ENCODE measurements at places on chromosomes 16 and 17. TPM values are rescaled to one million over a fixed set of nuclear protein-coding genes. Genes with fewer than 3 reads are reported as not detected.

Gene PRAC2
- not detected for total RNA-seq

Gene TBX6
- total RNA-seq = 0.12 TPM

Gene SEZ6L2
- total RNA-seq = 2.3 TPM

Gene MFAP4
- 11.0 TPM for total RNA-seq

Gene MAPT
- total RNA-seq = 0.15 TPM

Gene ZNF764
- 0.70 TPM for total RNA-seq

Gene HAS3
- total RNA-seq = 1.3 TPM

Gene NRN1L
- not detected for total RNA-seq

Gene MT3
- total RNA-seq = 0.70 TPM

Gene MT1A
- total RNA-seq = not detected

Gene SMIM5
- not detected for total RNA-seq

Gene SLFN5
- total RNA-seq = 56.1 TPM

Gene TNK1
- 0.08 TPM for total RNA-seq

Gene UNC45B
- total RNA-seq = not detected

Gene PPM1E
- total RNA-seq = not detected

Gene ABCA8
- 85.5 TPM for total RNA-seq

Gene CCL8
- total RNA-seq = 1.2 TPM

Gene TP53TG3B
- 0.08 TPM for total RNA-seq

Gene SGF29
- total RNA-seq = 7.8 TPM

Gene SLFN14
- total RNA-seq = not detected

Gene ABCA9
- total RNA-seq = 14.1 TPM

Gene ASGR2
- total RNA-seq = not detected

Gene SLFN13
- 1.7 TPM for total RNA-seq

Gene PARD6A
- total RNA-seq = 0.60 TPM

Gene KCNG4
- not detected for total RNA-seq

Gene ERN2
- 0.35 TPM for total RNA-seq

Gene DHRS7C
- total RNA-seq = not detected

Gene CDH3
- under 0.01 TPM for total RNA-seq

Gene PRSS27
- total RNA-seq = 0.23 TPM

Gene IGSF6
- total RNA-seq = not detected

Gene PIK3R5
- total RNA-seq = not detected

Gene CYGB
- 3.8 TPM for total RNA-seq

Gene CSF3
- 0.08 TPM for total RNA-seq

Gene SEC14L5
- total RNA-seq = 2.6 TPM

Gene MIS12
- total RNA-seq = 13.5 TPM

Gene CDK5R1
- total RNA-seq = 0.35 TPM

Gene TAC4
- total RNA-seq = not detected

Gene CLDN6
- total RNA-seq = not detected

Gene PRKAR1A
- total RNA-seq = 635 TPM

Measured in smooth muscle cell of the coronary artery (primary cell).